ENCODE measurements at places on chromosomes 16 and 17.
A peak's percentile ranks its signal among the peaks of the same experiment; 100 is the strongest.

DNA sequence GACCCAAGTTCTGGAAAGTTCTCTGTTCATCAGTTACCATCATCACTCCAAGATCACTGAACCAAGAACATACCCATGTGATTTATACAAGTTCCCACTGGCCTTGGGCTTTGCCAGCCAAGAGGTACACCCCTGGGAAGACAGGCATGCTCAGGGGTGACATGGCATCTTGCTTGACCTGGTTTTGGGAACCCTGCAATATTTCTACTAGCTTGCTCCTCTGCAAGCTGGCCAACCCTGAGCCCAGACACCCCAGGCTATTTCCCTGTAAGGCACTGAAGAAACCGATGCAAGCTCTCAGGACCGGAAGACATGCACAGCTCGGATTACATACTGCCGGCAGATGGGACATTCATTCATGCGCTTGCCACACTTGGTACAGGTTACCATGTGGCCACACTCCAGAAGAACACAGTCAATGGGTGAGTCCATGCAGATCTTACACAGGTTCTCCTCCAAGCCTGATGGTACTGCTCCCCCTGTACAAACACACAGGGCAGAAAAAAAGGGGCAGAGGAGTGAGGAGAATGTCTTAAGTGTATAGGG lies 31.4 kb downstream of the LIG3 start:
- no peak for DNase-seq

DNA sequence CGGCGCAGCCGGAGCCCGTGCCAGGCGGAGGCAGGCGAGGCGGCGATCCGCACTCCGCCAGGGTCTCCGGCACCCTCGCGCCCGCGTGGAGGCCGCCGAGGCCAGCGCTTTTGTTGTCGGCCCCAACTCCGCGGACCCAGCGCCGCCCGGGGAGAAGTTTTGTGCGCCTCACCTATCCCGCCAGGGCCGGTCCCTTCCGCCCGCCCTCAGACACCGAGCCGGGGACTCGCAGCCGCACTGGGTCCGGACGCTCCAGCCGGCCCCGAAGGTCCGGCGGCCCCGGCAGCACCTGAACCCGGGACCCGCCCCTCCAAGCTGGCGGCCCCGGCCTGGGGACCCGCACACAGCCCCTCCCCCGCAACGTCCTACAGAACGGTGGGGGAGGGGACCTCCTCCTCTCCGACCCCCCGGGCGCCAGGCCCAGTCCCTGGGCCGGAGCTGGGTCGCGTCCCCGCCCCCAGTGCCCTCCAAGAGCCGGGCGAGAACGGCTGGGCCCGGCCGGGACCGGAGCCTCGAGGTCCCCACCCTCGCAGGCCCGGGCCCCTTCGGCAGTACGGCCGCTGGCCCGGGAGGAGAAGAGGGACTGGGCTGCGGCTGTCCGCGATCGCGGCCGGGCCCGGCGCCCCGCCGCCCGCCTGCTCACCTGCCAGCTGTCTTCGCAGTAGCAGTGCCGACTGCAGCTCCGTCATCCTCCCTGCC lies 698 bp downstream of the UBE2G1 start:
- DNase-seq = peak; percentile 66

DNA sequence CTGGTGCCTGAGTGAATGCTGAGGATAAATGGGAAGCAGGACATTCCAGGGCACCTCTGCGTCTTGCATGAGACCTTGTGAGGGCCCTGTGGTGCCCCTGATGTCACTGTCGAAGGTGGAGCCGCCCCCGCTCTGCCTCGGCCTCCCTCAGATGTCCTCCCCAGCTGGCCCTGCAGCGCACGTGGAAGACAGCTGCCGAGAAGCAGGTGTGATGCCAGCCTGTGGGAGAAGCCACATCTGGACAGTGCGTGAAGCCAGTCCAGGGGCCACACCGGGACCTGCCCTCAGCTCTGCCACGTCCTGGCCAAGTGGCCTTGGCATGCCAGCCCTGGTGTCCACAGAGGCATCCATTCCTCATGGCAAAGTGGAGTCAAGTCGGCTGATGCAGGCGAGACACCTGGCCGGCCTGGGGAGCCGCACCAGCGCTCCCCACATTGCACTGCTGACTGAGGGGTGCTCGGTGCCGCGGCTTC lies 21.6 kb upstream of the METRNL start:
- no peak for DNase-seq

GRCh38 chr17:42937712-42938596 lies 26.3 kb downstream of the AARSD1 start:
- no peak for DNase-seq

DNA sequence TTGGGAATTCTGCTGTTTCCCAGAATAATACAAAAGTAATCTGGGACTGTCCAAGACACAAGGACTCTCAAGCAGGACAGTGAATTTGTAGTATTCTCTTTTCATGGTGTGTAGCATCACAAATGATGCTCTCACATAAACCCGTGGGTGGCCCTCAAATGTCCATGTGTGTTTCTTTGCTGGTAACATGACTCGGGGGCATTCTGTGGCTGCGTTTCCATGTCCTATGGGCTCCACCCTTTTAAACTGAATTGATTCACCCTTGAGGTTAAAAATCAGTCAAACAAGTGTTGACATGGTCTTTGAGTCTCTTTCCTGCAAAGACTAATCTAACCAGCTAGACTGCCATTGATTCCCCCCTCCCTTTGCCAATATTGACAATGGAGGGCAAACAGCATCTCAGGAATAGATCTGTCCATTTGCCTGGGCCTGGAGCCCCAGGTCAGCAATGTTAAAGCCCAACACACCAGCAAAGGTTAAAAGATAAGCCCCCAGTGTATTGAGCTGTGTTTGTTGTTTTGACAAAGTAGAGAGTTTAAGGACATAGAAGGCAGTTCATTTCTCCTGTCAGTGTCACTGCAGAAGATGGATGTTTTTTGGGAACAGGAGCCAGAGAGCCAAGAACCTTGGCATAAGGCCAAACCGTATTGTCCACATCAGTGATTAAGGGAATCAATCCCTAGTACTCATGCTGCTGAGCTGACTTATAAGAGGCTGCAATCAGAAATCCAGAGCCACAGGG lies 117.1 kb upstream of the COX10 start:
- DNase-seq = no peak

- no peak for DNase-seq
Observed at GRCh38 chr16:67528222-67528869, at the start of gene RIPOR1. RIPOR1 (plus strand) TSS chr16:67528829; CDS start chr16:67538447, 9,618 bp downstream.

GRCh38 chr17:40076591-40076990 lies 13.8 kb downstream of the THRA start:
- no peak for DNase-seq

- no peak for DNase-seq
Observed at GRCh38 chr16:30753596-30753995, 5.4 kb downstream of the PHKG2 start.

- DNase-seq = no peak
Observed at GRCh38 chr16:4501071-4501478, 24.9 kb downstream of the HMOX2 start.

DNA sequence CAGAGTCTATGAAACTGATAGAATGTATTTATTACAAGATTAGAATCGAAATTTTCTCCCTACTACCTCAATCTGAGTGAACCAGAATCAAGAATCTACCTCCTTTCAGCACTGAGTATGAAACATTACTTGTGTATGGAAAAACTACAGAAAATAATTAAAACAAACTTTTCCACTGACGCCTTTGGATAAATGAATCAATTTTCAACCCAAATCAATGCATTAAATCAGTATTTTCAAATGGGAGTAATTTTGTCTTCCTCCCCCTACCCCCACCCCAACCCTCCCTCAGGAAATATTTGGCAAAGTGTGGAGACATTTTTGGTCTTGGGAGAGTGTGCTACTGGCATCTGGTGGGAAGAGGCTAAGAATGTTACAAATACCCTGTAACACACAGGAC lies 7.8 kb upstream of the ABCA10 start:
- DNase-seq = no peak

DNA sequence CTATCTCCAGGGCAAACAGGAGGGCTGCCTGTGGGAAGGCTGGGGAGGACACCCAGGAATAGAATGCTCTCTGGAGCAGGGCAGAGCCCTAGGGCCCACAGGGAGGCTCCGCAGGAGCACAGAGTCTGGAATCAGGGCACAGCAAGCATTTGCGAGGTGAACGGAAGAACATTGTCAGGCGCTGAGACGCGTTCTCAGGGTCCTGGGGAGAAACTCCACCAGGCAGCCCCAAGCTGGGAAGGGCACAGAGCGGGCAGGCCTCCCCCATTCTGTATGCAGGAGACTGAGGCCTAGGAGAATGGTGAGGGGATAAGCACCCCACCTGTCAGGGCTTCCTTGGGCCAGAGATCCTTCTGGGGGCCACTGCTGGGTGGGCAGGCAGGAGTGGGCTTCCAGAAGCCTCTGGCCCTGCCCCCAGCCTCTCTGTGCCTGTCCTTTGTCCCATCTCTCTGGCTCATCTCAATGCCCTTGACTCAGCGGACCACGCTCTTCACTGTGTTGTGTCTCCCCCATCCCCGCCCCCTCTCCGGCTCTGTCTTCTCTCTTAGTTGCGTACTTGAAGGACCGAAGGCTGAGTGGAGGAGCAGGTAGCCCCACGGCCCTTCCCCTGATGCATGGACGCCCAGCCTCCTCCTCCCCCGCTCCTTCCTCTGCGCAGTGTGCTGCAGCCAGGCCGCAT lies 5.1 kb upstream of the SETD6 start:
- DNase-seq = peak; percentile 25

DNA sequence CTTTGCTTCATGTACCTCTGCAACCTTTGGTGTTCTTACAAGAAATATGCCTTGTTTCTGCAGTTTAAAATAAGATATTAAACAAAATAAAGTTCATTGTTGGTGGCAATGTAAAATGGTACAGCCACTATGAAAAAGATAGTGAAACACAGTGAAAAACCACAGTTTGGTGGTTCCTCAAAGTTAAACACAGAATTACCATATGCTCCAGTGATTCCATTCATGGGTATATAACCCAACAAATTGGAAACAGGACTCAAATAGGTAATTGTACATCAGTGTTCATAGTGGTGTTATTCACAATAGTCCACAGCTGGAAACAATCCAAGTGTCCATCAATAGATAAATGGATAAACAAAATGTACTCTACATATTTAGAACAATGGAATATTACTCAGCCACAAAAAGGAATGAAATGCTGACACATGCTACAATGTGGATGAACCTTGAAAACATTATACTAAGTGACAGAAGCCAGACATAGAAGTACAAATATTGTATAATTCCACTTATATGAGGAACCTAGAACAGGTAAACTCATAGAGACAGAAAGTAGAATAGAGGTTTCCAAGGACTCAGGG lies 49.2 kb downstream of the CUEDC1 start:
- DNase-seq = no peak

DNA sequence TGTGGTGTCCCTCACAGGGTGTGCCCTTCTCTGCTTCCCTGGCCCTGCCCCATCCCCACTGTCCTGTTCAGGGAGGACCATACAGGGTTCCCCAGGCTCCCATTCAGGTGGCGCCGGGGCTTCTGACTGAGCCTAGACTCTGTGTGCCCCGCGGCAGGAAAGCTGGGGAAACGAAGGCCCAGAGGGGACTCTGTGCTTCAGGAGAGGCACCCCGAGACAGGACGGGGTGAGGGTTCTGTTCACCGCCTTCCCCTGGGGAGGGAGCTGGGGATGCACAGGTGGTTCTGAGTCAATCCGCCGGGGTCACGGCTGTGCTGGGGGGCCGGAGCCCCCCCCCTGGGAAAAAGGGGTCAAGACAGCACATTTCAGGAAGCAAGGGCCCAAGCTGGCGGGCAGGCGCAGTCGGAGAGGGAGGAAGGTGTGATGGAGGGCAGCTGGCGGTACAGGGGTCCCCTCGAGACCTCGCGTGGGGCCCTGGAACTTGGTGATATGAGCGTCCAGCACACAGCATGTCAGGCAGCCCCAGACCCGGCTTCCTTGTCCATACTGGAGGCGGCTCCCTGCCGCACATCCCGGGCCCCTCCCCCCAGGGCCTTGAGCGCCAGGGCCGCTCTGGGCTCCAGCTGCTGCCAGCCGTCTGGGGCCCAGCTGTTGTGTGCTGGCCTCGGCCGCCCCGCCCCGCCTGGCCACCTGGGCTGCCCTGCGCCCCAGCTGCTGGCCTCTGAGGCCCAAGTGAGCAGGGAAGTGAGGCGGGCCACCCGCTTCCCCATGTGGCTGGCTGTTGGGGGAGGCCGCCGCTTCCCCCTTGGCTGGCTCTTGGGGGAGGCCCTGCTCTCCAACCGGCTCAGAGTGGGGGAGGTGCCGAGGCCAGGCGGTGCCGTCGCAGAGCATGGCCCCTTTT lies 5.6 kb upstream of the NOTUM start:
- no peak for DNase-seq

GRCh38 chr17:43701318-43701743 lies 39.6 kb upstream of the MEOX1 start:
- peak; percentile 70 for DNase-seq

GRCh38 chr17:43615330-43616028 lies 46.2 kb downstream of the MEOX1 start:
- DNase-seq = no peak

- DNase-seq = no peak
Observed at GRCh38 chr17:55264278-55264644, 499 bp upstream of the HLF start.

GRCh38 chr16:67763066-67763465 lies 43.3 kb downstream of the RANBP10 start:
- no peak for DNase-seq

GRCh38 chr16:73703891-73704290 lies 592.7 kb upstream of the PSMD7 start:
- no peak for DNase-seq

DNA sequence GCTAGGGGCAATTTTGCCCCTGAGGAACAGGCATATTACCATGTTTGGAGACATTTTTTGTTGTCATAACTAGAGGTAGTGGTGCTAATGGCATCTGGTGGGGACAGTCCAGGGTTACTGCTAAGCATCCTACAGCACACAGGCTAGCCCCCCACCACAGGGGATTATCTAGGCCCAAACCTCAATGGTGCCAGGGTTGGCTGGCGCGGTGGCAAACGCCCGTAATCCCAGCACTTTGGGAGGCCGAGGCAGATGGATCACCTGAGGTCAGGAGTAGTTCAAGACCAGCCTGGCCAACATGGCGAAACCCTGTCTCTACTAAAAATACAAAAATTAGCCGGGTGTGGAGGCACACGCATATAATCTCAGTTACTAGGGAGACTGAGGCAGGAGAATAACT lies 15.2 kb downstream of the C1QTNF1 start:
- no peak for DNase-seq

DNA sequence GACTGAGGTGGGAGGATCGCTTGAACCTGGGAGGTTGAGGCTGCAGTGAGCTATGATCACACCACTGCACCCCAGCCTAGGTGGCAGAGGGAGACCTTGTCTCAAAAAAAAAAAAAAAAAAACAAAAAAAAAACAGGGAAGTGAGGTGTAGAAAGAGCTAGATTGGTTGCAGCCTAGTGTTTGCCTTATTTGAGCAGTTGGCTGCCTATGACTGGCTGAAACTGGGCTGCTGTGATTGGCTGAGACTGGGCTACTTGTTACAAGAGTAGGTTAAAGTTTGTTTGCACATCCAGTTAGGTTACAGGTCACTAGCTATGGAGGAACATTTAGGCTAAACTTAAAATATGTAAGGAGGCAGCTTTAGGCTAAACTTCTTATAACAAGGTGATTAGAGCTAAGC lies 5.7 kb downstream of the DHRS7B start:
- DNase-seq = no peak

DNA sequence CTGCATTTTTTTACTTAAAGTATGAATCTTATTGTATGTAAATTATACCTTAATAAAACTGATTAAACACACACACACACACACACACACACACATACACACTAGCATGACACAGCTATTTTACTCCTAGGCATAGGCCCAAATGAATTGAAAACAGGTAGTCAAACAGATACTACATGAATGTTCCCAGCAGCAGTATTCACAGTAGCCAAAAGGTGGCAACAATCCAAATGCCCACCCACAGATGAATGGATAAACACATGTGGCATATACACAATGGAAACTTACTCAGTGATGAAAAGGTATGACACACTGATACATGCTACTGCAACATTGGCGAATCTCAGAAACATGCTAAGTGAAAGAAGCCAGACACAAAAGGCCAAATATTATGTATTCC lies 223.5 kb downstream of the CYB561 start:
- DNase-seq = no peak

Data from activated CD4-positive, CD25-positive, alpha-beta regulatory T cell treated with anti-CD3 and anti-CD28 coated beads, Interleukin-2, amount 50 U/mL, for 72 hours (primary cell).